Testis (tissue), 5 donors: ENCODE measurements at places on chromosomes 2 and 18. TPM values are rescaled to one million over a fixed set of nuclear protein-coding genes. Genes with fewer than 3 reads are reported as not detected.

- DNase-seq: no peak
Observed at GRCh38 chr2:120892967-120893667, 157.4 kb downstream of the GLI2 start.

The CIDEA gene
- total RNA-seq: not detected

GRCh38 chr2:66481100-66481549 lies 46.2 kb downstream of the MEIS1 start:
- DNase-seq: no peak

The ANKRD53 gene
- total RNA-seq: 36.3 TPM

DNA sequence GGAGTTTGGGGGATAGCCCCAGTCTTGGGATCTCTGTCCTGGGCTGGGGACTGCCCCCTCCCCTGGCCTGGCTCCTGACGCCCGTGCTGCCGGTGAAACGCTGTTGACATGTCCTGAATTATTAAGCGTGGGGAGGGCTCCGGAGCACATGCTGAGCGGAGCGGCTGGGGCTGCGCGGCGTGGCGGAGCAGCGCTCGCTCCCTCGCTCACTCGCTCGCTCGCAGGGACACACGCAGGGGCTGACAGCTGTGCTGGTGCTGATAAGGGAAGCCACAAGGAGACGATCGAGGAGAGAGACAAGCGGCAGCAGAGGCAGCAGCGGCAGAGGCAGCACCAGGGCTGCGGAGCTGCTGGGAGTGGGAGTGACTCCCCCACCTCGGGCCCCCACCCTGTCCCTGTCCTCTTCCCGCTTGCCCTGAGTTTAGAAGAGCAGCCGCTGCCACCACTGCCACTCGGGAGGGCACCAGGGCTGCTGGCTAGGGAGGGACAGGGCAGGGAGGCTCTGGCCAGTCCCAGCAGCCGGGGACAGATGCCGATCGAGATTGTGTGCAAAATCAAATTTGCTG lies at the start of gene ASIC4:
ASIC4 (plus strand) TSS at position 287 of the 566 bp plus-strand sequence; CDS start at position 530, 243 bp downstream.
- no peak for DNase-seq
